NCI-H1930 (cell line): ENCODE measurements at places on chromosomes 16 and 17.

DNA sequence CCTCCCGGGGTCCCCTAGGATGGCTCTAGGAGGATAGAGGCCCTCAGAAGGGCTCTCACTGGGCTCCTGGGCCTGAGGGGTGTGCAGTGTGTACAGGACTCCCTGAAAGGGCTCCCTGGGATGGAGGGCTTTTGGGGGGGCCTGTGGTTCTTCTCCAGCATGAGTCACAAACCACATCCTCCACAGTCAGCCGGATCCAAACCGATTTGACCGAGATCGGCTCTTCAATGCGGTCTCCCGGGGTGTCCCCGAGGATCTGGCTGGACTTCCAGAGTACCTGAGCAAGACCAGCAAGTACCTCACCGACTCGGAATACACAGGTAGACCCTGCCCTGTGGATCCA is 4.5 kb downstream of the TRPV2 start:
- DNase-seq = no peak

- DNase-seq = no peak
These were observed 39.4 kb downstream of the HEATR6 start for GRCh38 chr17:60039114-60039846.

GRCh38 chr16:23699100-23699499 is 13.9 kb downstream of the ERN2 start:
- DNase-seq = no peak

- DNase-seq = no peak
These were observed 99.6 kb downstream of the SOCS1 start for GRCh38 chr16:11156401-11156800.

GRCh38 chr16:14098081-14098480 is 27.0 kb downstream of the MRTFB start:
- no peak for DNase-seq

DNA sequence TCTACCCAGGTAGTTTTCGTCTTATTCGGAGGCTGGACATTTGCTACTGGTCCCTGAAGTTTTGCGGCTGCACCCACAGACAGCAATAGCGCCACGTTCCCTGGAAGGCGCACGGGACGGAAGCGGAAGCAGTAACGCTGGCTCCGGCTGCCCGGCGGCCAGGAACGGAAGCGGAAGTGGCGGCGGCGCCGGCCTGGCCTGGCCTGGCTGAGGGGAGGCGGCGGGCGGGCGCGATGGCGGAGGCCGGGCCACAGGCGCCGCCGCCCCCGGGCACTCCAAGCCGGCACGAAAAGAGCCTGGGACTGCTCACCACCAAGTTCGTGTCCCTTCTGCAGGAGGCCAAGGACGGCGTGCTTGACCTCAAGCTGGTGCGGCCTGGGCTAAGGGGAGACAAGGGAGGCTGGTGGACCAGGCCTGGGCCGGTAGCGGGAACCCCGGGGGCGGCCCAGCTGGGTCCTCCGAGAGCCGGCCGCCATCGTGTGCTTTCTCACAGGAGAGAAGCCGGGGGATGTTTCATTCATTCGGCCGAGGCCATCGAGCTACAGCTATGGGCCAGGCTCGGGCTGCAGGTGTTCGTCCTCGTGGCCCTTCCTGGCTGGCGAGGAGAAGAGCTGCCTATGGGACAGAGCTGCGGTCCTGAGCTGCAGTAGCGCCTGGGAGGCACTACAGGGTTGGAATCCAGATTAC is at the start of gene E2F4:
Gene E2F4 (plus strand): TSS at position 161 of the 687 bp plus-strand sequence. CDS start 73 bp downstream, at position 234.
- DNase-seq = peak; percentile 71

DNA sequence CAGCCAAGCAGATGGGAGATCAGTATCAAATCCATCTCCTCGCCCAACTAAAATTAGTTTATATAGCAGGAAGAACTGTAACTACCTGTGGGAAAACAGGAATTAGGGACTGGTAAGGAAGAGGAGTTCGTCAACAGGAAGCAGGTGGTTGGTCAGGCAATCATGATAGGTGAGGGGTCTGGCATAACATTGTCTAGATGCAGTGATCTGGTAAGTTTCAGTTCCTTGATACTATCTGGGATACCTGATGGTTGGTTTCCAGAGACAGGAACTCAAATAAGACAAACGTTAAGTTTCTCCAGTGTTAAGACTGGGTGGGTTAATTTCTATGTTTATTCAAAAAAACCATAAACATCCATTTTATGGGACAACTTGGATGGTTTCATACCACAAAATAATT is 53.8 kb downstream of the CEP112 start:
- DNase-seq = no peak

DNA sequence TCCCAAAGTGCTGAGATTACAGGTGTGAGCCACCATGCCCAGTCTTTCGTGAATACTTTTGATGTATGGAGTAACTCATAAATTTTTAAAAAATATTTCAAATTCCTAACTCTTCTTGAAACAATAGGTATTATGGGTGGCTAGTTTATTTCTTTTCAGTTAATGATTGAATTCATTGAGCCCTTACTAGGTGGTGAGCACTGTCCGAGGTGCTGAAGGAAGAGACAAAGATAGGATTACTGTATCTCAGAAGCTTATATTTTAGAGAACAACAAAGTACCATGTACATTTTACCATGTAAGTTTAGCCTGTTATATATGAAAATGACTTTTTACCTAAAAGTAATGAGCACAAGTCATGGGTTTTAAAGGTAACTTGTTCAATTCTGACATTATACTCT is 418.3 kb downstream of the NPIPA7 start:
- no peak for DNase-seq

- DNase-seq = no peak
These were observed 17.1 kb downstream of the MRM3 start for GRCh38 chr17:799261-799660.

GRCh38 chr16:22621586-22622155 is 111.0 kb downstream of the NPIPB5 start:
- no peak for DNase-seq

DNA sequence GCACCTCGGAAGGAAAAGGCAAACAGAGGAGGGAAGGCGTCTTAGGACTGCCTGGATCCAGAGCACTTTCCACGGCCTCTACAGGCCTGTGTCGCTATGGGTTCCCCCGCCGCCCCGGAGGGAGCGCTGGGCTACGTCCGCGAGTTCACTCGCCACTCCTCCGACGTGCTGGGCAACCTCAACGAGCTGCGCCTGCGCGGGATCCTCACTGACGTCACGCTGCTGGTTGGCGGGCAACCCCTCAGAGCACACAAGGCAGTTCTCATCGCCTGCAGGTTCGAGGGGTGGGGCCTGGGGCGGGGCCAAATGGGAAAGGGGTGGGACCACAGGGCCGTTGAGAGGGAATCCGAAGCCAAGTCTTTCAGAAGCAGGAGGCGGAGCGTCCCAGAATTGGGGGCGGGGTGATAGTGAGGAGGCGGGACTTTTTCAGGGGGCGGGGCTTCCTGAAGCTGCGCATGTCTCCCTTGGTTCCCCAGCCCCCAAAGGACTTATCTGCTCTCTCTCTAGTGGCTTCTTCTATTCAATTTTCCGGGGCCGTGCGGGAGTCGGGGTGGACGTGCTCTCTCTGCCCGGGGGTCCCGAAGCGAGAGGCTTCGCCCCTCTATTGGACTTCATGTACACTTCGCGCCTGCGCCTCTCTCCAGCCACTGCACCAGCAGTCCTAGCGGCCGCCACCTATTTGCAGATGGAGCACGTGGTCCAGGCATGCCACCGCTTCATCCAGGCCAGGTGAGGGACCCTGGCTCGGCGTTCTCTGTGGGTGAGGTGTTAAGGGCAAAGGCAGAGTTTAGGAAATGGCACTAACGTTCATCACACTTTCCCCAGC is 939 bp downstream of the BCL6B start:
- peak; percentile 89 for DNase-seq

GRCh38 chr16:83967838-83968305 is at the start of gene NECAB2:
NECAB2 (plus strand) TSS chr16:83968244; CDS start chr16:83968649, 405 bp downstream.
- DNase-seq = no peak

DNA sequence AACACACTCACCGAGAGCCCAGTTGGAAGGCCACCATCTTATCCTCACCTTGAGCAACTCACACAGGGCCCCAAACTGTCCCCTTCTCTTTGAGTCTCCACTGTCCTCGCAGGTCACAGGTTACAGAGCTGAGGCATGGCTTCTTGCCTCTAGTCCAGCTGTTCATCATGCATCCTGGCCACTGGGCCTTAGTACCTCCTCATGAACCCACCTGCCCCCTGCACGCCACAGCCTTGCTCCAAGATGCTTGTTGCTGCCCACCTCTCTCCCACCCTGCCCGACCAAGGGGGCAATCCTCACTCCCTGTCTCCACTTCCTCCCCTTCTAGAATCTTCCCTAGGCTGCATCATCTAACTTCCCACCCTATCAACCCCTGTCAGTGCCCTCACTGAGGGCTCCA is 17.1 kb downstream of the CDH5 start:
- DNase-seq = no peak

GRCh38 chr16:54027558-54027957 is 259.0 kb downstream of the IRX3 start:
- no peak for DNase-seq

DNA sequence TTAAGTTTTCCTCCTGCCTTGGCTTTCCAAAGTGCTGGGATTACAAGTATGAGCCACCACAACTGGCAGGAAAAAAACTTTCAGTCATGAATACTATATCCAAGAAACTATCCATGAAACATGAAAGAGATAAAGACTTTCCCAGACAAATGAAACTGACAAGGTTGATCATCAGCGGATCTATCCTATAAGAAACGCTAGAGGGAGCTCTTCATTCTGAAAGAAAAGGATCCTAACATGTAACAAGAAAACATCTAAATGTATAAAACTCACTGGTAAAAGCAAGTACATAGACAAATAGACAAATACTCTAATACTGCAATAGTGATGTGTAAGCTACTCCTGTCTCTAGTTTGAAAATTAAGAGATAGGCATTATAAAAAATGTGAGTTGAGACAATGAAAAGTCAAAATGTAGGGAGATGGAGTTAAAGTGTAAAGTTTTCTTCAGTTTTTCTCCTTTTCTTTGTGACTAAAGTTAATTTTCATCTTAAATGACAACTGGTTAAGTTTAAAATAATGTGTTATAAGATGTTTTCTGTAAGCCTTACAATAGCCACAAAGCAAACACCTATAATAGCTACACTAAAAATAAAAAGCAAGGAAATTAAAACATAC is 79.6 kb upstream of the TEKT1 start:
- peak; percentile 13 for DNase-seq

DNA sequence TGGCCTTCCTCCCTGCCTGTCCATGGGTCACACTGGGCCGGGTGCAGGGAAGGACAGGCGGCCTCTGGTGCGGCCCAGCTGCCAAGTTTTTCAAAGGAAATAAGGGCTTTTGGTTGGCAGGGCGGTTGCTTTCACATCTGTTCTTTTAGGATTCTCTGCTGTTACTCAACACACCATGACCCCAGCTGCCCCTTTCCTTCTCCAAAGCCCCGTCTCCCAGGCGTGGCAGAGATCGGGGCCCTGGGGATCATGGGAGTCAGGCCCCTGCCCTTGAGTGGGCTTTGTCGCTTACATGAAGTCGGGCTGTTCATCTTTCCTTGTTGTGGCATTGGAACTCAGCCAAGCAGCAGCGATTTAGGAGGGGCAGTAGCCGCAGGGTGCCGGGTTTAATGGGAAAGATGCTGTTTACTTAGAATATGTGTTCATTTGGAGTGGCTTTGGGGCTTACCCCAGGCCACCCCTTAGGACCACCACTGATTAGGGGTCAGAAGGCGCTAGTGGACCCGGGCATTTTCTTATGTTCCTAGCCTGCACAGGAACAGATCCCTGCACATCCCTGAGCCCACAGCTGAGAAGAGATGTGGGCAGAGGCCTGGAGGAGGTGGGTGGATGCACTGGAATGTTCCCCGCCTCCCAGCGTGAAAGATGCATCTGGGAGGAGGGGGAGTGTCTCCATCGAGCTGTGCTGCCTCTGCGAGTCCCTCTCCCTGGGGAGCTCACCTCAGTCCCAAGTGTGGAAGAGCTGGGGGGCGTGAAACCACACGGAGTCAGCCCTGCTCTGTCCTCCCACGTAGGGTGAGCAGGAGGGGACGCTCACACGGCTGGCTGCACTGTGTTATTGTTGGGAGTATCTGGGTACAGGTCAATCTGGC is 6.8 kb upstream of the ADCY7 start:
- DNase-seq = no peak

GRCh38 chr17:70123193-70123592 is 46.1 kb upstream of the KCNJ2 start:
- no peak for DNase-seq

DNA sequence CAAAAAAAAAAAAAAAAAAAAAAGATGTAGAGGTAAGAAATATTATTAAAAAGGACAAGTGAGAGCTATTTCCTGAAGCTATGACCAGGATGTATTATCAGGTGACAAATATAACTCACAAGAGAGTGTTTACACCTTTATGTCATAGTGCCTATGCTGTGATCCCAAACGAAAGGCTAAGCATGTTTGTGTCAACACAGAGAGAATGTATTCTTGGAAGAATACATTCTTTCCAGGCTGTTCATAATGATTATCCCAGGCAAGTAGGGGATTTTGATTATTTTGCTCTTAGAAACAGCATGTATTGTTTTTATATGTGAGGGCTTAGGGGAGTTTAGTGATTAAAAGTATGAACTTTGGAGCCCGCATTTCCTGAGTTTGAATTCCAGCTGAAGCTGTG is 175.0 kb downstream of the SPECC1 start:
- DNase-seq = no peak

GRCh38 chr17:3801792-3802191 is 804 bp upstream of the ITGAE start:
- no peak for DNase-seq

DNA sequence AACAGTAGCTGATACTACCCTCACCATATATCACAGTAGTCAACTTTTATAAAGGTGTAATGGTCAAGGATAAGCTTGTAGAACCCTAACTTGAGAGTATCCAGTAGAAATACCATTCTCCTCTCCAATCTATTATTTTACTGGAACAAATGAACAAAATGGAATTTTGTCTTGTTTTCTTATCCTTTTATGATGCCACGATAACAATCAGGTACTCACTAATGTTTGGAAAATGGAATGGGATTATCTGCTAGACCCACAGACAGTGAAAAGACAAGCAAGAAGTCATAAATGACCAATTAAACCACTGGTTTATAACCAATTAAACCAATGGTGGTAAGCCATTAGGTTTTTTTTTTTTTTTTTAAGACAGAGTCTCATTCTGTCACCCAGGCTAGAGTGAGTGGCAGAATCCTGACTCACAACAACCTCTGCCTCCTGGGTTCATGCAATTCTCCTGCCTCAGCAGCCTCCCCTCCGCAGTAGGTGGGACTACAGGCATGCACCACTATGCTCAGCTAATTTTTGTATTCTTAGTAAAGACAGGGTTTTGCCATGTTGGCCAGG is 10.4 kb downstream of the GPATCH8 start:
- DNase-seq = no peak

- no peak for DNase-seq
These were observed 17.1 kb downstream of the OSBPL7 start for GRCh38 chr17:47804461-47804860.

GRCh38 chr16:67248073-67248400 is 742 bp upstream of the SLC9A5 start:
- no peak for DNase-seq

DNA sequence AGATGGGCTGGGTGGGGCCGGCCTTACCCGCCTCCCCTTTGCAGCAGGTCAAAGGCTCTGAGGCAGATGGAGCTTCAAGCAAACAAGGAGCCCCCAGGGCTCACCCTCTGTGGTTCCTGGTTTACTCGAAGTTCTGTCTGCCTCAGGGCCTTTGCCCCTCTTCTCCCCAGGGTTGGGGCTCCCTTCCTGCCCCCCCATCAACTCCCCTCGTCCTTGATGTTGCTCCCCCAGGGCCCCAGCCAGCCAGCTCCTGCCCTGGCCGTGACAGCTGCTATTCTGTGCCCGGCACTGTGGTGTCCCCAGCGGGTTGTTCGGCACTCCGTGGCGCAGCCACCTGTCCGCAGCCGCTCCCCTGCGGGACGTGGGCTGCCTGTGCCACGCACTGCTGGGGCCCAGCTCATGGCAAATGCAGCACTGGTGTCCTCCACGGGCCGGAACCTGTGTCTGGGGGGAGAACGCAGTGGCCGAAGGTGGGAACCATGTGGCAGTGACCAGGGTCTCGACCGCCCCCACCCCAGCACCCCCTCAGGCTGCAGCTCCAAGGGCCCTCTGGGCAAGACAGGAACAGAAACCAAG is 4.3 kb upstream of the METRN start:
- no peak for DNase-seq
